Mesenchymal stem cell (in vitro differentiated cells and primary cell): ENCODE measurements at places on chromosomes 5 and 9.

- no peak overlapping the region for H3K4me3 ChIP-seq
- H3K27ac ChIP-seq, result no peak overlapping the region
- no peak for DNase-seq
- H3K27me3 ChIP-seq, result no peaks in the 10 kb centered on the region
- no peaks in the 10 kb centered on the region for H3K4me1 ChIP-seq
- H3K36me3 ChIP-seq, result no peaks in the 10 kb centered on the region
Observed at GRCh38 chr5:153439130-153439529, 51.3 kb upstream of the GRIA1 start.

DNA sequence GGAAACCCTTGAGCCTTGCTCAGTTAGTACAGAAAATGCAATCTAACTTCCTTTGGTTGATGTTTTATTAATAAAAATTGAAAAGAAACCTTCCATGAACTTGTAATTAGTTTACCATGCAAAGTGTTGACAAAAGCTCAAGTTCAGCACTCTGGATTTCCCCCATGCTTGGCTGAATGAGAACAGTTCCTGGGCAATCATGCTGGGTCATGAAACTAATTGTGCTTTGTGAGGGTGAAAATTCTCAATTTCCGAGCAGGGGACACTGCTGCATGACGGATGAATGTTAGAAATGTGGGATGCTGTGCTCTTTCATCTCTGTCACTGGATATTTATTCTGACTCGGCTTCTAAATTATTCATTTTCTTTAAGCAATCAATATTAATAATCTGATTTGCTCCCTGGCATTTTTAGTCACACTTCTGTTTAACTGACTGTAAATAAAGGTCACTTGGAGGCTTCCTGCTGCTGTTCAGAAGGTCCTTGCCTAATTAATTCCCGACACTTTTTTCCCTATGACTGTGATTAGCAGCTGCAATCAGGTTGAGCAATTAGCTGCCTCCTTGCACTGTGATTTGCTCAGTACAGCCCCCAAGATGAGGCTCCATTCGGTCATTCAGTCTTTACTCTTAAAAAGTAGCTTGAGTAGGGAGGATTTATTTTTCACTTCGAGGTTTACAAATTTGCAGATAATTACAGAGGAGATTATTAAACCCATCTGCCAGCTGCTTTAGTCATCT is 678.1 kb upstream of the ZNF608 start:
- H3K27ac ChIP-seq, result no peak overlapping the region
- no peak overlapping the region for H3K4me3 ChIP-seq
- no peaks in the 10 kb centered on the region for H3K27me3 ChIP-seq

DNA sequence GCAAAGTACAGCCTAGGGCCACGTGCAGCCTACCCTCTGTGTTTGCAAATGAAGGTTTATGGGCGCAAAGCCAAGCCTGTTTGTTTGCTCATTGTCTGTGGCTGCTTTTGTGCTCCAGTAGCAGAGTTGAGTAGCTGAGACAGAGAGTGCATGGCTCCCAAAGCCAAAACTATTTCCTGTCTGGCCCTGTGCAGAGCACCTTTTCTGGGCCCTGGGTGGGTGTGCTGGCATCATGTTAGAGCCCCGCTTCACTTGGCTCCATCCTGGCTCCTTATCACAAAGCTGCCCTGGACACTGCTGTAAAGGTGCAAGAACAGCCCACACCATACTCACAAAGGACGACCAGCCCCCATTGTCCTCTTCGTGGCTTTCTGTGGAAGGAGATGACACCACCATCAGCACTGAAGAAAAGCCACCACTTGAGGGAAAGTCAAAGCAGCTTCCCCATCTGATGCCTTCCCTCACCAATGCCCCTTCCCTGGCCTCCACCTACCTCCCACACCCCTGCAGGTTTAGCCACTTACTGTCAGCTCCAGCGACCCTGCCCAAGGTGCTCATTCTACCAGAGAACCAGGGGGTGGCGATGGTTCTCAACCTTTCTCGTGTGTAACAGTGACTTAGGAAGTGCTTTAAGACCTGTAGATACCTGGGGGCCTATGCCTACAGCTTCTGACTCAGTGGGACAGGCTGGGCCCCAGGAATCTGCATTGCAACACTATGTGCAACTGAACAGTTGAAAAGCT is 23.4 kb downstream of the LCP2 start:
- no peak overlapping the region for H3K4me3 ChIP-seq
- H3K27me3 ChIP-seq, result peaks cover 23% of the 10 kb centered on the region
- H3K4me1 ChIP-seq, result peaks cover 3% of the 10 kb centered on the region
- H3K27ac ChIP-seq, result no peak overlapping the region
- no peaks in the 10 kb centered on the region for H3K36me3 ChIP-seq

GRCh38 chr9:93667006-93667405 is 90.6 kb downstream of the PHF2 start:
- peaks cover 2% of the 10 kb centered on the region for H3K4me1 ChIP-seq
- H3K36me3 ChIP-seq, result peaks cover 30% of the 10 kb centered on the region
- no peak overlapping the region for H3K4me3 ChIP-seq
- no peak for DNase-seq

- no peaks in the 10 kb centered on the region for H3K27me3 ChIP-seq
- H3K36me3 ChIP-seq, result no peaks in the 10 kb centered on the region
- DNase-seq, result peak; percentile 93
- H3K27ac ChIP-seq, result no peak overlapping the region
- peaks cover 14% of the 10 kb centered on the region for H3K4me1 ChIP-seq
Observed at GRCh38 chr9:113558632-113559502, 95.3 kb downstream of the RGS3 start.

- H3K4me1 ChIP-seq, result no peaks in the 10 kb centered on the region
- no peaks in the 10 kb centered on the region for H3K27me3 ChIP-seq
- DNase-seq, result no peak
- no peak overlapping the region for H3K27ac ChIP-seq
Observed at GRCh38 chr5:91500758-91501157, 117.6 kb upstream of the ARRDC3 start.

DNA sequence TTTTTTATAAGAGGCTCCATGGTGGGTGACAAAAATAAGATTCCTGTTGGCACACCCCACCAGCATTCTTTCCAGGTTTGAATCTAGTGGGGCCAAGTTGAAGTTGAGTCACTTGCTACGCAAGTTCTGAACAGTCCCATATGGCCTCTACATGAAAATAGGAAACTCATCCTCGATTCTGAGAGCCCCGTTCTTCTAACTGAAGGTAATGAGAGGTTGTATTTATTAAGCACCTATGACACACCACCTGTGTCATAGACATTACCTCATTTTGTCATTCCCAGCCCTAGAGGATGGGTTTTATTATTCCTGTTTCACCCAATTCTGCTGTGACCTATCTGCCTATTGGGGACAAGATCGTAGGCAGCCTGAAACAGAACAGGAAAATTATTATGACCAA is 131.7 kb downstream of the ACTL7B start:
- no peak overlapping the region for H3K27ac ChIP-seq
- H3K27me3 ChIP-seq, result no peaks in the 10 kb centered on the region
- H3K4me3 ChIP-seq, result no peak overlapping the region
- DNase-seq, result no peak
- no peaks in the 10 kb centered on the region for H3K36me3 ChIP-seq

- H3K36me3 ChIP-seq, result no peaks in the 10 kb centered on the region
- no peak overlapping the region for H3K27ac ChIP-seq
- H3K4me1 ChIP-seq, result no peaks in the 10 kb centered on the region
- H3K4me3 ChIP-seq, result no peak overlapping the region
- DNase-seq, result no peak
Observed at GRCh38 chr5:30768056-30768690, 425.3 kb upstream of the CDH6 start.

DNA sequence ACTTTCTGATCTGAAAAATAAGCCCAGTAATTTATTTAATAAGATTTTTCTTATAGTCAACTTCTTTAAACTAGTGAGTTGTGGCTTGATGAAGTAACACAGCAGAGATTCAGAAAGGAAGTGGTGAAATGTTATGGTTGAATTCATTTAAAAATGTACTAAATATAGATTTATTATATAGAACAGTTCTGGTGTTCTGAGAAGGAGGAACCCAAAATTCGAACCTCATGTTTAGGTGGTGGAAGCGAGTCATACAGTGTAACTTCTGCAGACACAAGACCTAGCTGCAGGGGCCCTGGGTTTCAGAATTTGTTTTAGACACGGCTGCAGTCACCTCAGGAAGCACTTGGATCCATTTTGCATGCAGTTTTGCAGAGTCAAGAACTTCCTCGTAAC is 188.2 kb downstream of the TRIO start:
- H3K36me3 ChIP-seq, result peaks cover 37% of the 10 kb centered on the region
- H3K4me1 ChIP-seq, result peaks cover 5% of the 10 kb centered on the region
- H3K4me3 ChIP-seq, result no peak overlapping the region
- no peak for DNase-seq
- no peaks in the 10 kb centered on the region for H3K27me3 ChIP-seq

DNA sequence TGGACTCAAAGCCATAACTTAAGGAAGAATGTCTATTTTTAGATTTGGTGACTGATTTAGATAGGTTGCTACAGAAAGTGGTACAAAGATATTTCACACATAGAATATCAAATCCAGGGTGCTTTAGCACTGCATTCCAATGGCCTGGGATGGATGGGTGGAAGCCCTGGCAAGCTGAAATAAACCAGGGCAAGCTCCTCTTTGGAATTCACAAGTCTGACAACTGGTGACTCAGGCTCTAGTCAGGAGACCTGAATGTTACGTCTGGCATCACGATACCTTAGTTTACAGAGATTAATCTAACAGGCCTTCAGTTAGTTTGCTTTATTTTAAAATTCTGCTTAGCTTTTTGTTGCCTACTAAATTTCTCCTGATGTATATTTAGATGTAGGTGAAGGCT is 144.0 kb downstream of the TMC1 start:
- H3K4me3 ChIP-seq, result no peak overlapping the region
- no peak for DNase-seq
- H3K36me3 ChIP-seq, result no peaks in the 10 kb centered on the region
- H3K27ac ChIP-seq, result no peak overlapping the region
